ENCODE measurements at places on chromosomes 3 and 15.
A peak's percentile ranks its signal among the peaks of the same experiment; 100 is the strongest.

- peak; percentile 43 for DNase-seq
These were observed 601 bp downstream of the ACTL6A start for GRCh38 chr3:179563271-179563783.

- DNase-seq = no peak
These were observed 113.9 kb downstream of the TFDP2 start for GRCh38 chr3:142035308-142035922.

GRCh38 chr3:179902061-179902460, 134.7 kb downstream of the PEX5L start:
- DNase-seq = no peak

- DNase-seq = no peak
These were observed 76.8 kb downstream of the TIGIT start for GRCh38 chr3:114370537-114371174.

DNA sequence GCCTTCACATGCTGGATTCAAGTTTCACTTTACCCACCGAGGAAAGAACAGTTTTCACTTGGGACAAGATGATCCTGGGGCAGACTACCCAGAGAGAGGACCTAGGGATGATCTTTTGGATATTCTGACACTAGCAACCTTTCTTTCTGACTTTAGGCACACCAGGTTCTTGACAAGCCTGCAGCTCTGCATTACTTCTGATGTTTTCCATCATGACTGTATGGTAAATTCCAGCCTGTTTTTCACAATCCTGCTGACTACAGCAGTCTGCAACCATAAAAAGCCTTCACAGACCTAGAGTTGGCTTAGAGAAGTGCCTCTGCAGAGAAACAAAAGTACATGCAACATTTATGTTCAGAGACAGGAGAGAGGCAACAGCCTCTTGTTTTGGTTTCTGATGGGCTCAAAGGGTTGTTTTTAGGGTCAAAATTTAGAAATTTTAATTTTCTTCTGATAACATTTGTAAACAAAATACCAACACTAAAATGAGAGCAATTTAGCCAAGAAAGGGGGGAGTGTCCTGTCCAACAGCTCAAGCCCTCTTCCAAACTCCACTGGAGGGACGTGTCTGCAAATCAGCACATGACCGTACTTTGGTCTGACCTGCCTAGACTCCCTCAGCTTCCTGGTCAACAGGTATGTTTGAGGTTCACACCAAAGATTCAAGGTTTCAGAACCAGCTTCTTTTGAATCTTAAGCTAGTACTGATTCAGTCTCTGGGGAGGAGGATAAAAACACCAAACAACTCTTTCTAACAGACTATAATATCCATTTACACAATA, 799 bp downstream of the ABI3BP start:
- DNase-seq = no peak

DNA sequence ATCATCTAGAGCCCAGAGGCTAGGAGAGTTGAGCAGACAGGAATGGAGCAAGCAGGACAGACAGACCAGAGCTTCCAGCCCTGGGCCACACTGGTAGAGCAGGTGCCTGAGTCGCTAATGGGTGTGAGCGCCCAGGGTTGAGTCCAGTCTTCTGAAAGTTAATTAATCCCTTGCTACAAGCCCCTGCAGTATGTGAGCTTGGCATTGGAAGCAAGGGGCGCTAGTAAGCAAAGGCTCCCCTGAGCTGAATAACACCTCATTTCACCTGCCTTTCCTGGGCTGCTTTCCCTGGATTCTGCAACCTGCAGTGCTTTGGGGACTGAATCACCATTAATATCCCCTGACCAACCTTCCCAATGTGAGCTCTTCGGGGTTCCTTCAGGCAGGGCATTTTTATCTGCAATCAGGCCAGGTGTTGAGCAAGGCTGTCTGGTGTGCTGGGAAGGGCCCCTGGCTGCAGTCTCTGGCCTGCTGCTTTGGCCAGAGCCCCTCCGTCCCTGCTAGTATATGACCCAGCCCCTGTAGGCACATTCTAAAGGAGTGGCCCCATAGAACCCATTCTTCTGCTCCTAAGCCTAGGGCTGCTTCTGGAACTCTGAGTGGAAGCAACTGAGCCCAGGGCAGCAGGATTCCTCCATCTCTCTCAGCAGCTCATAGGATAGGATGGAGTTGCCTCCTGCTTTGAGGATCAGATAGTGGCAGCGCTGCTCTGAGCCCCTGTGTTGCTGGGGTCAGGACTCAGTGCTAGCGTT, 45.1 kb upstream of the EPHB1 start:
- no peak for DNase-seq

GRCh38 chr3:44476181-44476611, 1.3 kb downstream of the ZNF445 start:
- peak; percentile 17 for DNase-seq

GRCh38 chr3:69696367-69696766, 42.9 kb upstream of the MITF start:
- peak; percentile 28 for DNase-seq

DNA sequence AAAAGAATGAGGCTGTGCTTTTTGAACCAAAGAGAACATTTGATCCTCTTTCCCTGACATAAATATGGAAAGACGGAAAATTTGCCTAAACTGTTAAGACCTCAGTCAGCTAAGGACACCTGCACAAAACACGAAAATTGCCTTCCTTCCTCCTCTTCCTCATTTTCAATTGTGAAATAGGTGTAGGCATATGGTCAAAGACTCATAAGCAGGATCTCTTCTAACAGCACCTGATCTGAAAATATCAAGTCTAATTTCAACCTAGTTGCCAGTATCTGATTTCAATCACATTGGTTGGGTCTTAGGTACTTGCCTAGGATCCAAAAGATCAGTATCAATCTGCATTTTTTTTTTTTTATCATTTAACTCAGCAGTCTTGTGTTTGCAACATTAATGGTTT, 215.7 kb upstream of the SLC2A2 start:
- DNase-seq = no peak

All from brain (organoid and tissue), 16 donors.